NCI-H82 (cell line): ENCODE measurements at places on chromosomes 2 and 18.

- DNase-seq, result no peak
Measured at GRCh38 chr2:9707008-9707407, 76.2 kb upstream of the YWHAQ start.

DNA sequence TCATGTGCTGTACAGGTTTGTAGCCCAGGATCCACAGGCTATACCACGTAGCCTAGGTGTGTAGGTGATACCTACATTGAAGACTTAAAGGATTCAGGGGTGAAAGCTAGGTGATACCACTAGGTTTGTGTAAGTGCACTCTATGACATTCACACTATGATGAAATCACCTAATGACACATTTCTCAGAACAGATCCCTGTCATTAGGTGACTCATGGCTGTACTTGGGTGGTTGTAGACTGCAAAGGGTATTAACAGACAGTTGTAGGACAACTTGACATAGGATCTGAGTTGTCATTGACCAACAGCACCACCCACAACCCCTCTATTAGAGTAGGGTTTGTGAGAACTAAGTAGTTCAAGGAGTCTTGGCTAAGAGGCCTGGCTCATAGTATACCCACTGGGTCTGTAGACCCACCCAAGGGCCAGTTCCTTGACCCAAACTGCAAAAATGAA is 27.7 kb upstream of the SMCHD1 start:
- DNase-seq, result no peak

DNA sequence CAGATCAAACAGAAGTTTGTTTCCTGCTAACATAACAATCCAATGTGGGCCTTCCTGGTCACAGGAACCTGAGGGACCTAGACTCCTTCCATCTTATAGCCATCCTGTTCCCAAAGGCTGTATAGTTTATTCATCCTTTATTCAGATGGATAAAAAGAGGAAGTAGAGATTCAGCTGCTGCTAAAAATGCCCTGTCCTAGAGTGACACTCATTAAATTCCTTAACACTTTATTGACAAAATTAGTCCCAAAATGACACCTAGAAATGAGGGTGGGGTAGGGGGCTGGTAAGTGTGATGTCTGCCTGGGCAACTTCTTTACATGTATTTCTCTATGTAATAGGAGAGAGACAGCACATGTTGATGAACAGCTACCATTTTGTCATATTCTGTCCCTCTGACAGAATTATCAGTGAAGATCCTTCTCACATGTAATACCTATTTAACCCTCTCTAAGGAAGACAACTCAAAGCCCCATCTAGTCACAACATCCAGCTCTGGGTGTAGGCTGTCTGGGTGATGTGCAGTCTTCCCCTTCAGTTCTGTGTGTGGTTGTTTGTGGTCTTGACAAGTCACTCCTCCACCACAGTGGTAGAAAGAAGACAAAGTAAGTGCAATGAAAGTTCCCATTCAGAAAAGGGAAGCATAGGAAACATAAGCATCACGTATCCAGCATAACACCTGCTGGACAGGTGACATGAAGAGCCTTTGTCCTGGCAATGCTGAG is 253.9 kb upstream of the CNTNAP5 start:
- DNase-seq, result no peak

DNA sequence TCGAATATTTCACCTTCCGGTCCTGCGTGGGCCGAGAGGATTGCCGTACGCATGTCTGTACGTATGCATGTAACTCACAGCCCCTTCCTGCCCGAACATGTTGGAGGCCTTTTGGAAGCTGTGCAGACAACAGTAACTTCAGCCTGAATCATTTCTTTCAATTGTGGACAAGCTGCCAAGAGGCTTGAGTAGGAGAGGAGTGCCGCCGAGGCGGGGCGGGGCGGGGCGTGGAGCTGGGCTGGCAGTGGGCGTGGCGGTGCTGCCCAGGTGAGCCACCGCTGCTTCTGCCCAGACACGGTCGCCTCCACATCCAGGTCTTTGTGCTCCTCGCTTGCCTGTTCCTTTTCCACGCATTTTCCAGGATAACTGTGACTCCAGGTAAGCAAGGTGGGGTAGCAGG is at the start of gene SERPINB5:
Gene SERPINB5 (plus strand): TSS at position 291 of the 400 bp plus-strand sequence. CDS start 7,471 bp downstream, outside the sequence.
- no peak for DNase-seq

DNA sequence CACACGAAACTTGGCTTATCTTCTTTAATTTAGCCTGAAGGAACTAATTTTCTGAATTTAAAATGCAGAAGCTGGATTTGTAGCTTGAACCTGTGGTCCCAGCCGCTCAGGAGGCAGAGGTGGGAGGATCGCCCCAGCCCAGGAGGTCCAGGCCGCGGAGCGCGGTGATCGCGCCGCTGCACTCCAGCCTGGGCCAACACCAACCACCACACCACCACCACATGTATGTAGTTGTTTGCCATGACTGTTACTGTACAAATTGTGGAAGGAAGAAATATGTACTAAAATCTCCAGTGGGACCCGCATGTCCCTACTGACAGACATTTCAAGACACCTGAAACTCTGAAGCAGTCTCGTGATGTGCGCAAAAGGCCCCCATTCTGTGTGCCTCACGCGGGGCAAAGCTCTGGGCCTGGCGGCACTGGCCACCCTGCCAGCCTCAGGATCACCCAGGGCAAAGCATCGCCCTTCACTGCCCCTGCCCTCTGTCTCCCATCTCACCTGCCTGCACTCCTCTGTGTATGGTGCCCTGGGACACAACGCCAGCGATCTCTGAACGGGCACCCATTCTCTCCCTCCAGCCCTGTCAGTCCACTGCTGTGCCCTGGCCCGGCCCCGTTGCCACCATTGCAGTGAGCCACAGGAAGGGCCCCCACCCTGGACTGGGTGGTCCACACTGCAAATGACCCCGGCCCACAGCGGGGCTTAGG is 10.1 kb upstream of the ADI1 start:
- no peak for DNase-seq

- DNase-seq, result no peak
Measured at GRCh38 chr2:162342841-162343240, 1.1 kb upstream of the GCA start.

GRCh38 chr2:218806346-218806978 is 24.5 kb downstream of the CYP27A1 start:
- DNase-seq, result no peak

DNA sequence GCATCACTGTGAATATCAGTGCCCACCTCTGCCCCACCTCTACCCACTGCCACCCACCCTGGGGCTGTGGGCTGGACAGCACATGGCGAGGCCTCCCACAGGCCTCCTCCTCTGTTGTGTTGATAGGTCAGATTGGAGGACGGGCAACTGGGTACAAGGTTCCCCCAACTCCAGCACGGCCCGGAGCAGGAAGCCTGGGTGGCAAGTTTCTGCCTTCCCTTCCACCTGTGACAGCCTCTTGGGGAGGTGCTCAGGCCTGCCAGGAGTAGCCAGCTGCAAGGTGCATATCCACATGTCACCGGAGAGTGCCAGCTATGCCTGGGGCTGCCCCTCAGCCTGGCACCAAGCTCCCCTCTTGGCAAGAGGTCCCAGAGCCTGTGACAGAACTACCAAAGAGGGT is 6.9 kb upstream of the ECEL1 start:
- no peak for DNase-seq

GRCh38 chr2:75465317-75465984 is 95.3 kb downstream of the EVA1A start:
- DNase-seq, result no peak

- no peak for DNase-seq
Measured at GRCh38 chr2:52343706-52344266, 1311.9 kb upstream of the NRXN1 start.

- DNase-seq, result no peak
Measured at GRCh38 chr2:46326231-46326980, 29.2 kb downstream of the EPAS1 start.

GRCh38 chr2:125837128-125837527 is 818.8 kb upstream of the GYPC start:
- DNase-seq, result no peak

GRCh38 chr2:16262526-16263178 is 322.3 kb downstream of the MYCN start:
- DNase-seq, result no peak

- no peak for DNase-seq
Measured at GRCh38 chr2:191255756-191256312, 10.6 kb downstream of the MYO1B start.

- DNase-seq, result no peak
Measured at GRCh38 chr2:207758025-207758424, 11.7 kb downstream of the FZD5 start.

DNA sequence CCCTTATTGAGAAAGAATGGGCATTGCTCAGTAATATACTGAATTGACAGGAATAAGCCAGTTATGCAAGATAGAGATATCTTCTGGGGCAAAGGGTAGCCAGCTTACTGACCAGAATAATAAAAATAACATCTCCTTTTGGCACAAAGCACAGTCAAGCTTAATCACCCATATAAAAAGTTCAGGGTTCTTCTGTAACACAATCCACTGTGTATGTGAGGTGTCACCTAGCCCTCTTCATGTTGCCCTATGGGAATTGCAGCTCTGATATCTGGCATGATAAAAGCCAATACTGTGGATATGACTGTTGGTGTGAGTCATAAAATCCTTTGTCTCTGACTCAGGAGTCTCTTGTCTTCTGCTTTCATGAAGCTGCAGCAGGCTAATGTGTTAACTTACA is 90.8 kb downstream of the DSEL start:
- DNase-seq, result no peak
